ENCODE measurements at places on chromosomes 7 and 10.

DNA sequence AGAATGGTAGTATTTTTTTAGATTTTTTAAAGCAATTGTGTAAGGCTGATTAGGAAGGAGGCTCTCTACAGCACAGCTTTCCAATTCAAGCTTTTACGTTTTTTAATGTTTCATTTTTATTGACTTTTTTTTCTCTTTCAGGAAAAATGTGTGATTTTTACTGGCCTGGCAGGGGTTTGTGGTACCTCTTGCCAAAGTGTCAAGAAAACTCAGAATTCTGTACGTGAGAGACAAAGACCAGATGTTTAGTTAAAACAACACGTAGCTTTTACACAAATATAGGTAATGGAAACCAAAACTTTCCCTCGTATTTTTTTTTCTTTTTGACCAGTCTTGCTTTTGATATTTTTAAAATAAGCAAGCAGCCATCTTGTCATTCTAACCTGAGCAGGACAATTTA is 6.0 kb upstream of the NPVF start:
- DNase-seq, result no peak

DNA sequence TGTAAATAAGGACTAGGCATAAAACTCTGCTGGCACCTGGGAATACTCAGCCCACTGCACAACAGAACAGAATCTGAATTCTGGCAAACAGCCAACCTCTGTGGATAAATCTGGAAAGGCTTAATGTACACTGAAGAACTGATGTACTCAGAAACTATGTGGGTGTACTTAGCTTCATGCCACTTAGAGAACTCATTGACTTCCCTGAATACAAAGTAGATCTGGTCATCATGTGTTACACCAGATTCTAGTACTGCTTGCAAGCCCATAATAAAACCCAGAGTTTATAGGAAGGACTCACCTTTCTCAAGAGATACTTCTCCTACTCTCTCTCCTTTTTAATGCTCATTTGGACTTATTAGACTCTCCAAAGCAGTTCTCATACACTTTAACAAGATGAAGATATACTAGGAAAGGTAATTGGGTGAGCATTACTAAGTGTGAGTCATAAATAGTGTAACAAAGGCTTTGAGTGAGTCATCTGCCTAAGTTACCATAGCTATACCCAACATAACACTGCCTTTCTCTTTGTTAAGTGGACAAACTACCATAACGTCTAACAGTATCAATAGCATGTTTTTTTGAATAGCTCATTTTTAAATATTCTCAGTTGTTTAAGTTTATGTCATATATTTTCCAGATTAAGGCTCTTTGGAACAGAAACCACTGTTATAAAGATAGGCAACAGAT is 309.1 kb downstream of the MDFIC start:
- DNase-seq, result peak; percentile 95

DNA sequence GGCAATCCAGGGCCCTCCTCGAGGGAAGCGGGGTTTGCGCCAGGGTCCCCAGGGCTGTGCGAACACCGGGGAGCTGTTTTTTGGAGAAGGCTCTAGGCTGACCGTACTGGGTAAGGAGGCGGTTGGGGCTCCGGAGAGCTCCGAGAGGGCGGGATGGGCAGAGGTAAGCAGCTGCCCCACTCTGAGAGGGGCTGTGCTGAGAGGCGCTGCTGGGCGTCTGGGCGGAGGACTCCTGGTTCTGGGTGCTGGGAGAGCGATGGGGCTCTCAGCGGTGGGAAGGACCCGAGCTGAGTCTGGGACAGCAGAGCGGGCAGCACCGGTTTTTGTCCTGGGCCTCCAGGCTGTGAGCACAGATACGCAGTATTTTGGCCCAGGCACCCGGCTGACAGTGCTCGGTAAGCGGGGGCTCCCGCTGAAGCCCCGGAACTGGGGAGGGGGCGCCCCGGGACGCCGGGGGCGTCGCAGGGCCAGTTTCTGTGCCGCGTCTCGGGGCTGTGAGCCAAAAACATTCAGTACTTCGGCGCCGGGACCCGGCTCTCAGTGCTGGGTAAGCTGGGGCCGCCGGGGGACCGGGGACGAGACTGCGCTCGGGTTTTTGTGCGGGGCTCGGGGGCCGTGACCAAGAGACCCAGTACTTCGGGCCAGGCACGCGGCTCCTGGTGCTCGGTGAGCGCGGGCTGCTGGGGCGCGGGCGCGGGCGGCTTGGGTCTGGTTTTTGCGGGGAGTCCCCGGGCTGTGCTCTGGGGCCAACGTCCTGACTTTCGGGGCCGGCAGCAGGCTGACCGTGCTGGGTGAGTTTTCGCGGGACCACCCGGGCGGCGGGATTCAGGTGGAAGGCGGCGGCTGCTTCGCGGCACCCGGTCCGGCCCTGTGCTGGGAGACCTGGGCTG is 26.0 kb downstream of the PRSS2 start:
- DNase-seq, result no peak

DNA sequence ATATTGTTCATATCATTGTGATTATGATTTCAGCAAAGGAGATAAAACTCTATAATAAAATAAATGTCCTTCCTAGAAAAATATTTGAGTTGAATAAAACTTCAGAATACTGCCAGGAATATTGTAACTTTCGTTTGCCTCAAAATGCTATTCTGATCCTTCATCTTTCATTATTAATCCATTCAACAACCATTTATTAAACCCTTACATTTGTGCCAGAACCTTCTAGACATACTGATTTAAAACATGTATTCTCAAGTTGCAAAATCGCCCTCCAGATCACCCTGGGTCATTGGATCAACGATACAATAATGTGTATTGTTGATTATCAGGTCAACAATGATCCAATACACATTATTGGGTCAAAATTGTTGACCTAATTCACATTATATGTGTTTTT is 759.8 kb downstream of the CNTNAP2 start:
- no peak for DNase-seq

DNA sequence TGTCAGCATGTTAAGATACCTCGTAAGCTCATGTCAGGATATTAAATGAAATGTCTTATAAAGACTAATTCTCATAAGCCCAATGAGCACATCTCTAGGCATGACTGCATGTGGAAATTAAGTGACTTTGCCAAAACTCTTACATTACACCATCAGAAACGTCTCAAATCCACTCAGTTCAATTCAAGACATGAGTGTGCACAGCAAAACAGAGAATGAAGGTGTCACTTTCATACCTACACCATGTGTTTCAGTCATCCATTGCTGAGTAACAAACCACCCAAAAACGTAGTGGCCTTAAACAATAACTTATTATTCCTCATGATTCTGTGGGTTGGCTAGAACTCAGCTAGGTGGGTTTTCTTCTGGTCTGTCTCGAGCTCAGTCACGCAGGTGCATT is 99.8 kb downstream of the ATE1 start:
- no peak for DNase-seq
